Heart right ventricle (tissue), 16 donors: ENCODE measurements at places on chromosomes 2 and 18. TPM values are rescaled to one million over a fixed set of nuclear protein-coding genes. Genes with fewer than 3 reads are reported as not detected.

DNA sequence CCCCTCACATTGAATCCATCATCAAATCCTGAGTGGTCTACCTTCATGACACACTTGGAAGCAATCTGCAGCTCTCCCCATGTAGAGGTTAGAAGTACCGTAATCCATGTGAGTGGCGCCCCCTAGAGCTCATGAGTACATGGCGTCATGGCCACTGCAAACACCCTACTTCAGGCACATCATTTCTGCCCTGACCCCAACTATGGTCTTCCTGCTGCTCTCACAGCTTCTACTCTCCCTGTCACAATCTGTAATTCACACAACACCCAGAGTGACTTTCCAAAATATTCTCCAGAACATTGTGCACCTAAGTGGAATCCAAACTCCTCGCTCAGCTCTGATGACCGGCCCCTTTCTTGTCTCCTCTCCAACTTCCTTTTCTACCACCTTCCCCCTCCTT lies 141.9 kb downstream of the ANKRD44 start:
- peak; percentile 46 for DNase-seq

DNA sequence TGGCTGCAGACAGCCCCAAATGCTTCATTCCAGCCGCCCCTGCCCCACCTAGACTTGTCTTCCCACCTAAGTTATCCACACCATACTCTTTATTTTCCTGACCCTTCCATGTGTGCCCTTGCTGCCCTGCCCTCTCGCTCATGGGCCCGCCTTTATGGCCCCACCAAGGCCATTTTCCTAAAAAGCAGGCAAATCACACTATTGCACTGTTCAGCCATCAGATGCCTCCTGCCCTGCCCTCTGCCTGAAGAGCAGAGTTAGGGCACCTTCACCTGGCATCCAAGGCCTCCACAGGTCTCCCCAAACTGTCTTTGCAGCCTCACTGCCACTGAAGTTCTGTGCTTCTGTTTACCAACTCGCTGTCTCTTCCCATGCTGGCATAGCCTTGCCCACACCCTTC lies 496.7 kb downstream of the EIPR1 start:
- DNase-seq: no peak

DNA sequence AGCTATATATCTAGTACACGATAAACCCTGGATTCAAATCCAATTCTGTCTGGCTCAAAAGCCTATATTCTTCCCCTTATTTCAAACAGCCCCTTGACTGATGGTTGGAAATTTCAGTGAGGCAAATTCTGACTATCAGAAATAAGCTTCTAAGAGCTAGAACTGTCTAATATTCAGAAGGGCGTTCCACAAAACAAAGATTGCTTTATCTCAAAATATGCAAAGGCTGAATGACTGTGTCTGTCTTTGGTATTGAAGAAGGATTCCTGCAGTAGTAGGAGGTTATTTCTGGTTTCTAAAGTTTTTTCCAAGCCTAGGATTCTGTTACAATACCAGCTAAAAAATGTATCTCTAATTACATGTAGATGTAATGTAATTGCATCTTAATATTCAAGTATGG lies 31.1 kb downstream of the DRC1 start:
- DNase-seq: no peak

DNA sequence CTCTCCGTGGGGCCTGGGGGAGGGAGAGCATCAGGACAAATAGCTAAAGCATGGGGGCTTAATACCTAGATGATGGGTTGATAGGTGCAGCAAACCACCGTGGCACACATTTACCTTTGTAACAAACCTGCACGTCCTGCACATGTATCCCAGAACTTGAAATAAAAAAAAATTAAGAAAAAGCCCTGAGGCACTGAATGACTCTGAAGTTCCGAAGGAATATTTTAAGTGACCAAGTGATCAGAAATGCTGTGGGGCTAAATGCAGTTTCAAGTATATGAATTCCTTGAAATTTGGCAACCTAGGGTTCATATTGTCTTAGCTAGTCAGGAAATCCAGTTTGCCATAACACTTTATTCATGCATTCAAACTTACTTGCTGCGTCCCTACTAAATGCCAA lies 127.5 kb downstream of the MC4R start:
- no peak for DNase-seq

DNA sequence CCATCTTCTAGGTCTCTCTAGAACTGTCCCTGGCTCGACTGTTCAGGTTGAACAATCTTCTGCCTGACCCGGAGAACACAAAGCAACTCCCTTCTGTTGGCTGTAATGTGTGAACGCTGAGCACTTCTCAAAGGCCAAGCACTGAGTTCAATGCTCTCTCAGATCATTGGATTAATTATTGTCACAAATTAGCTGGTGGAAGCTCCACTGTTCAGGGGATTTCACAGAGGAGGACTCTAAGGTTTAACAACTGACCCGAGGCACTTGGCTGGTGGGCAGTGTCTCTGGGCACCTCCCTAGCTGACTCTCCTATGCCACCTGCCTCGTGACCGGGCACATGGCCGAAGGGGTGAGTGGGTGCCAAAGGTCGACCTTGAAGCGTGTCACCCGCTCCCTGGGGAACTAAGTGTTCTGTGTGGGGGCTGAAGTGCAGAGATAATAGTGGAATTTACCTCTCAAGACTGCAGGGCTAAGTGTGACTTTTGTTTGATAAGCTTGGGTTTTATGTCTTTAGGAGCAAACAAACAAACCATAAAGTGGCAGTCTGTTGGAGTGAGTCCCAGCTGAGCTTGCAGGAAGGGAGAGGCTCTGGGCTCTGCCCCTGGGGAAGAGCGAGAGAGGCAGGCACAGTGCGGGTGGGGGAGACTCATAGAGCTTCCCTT lies 64.8 kb downstream of the BCL2L11 start:
- DNase-seq: peak; percentile 25

DNA sequence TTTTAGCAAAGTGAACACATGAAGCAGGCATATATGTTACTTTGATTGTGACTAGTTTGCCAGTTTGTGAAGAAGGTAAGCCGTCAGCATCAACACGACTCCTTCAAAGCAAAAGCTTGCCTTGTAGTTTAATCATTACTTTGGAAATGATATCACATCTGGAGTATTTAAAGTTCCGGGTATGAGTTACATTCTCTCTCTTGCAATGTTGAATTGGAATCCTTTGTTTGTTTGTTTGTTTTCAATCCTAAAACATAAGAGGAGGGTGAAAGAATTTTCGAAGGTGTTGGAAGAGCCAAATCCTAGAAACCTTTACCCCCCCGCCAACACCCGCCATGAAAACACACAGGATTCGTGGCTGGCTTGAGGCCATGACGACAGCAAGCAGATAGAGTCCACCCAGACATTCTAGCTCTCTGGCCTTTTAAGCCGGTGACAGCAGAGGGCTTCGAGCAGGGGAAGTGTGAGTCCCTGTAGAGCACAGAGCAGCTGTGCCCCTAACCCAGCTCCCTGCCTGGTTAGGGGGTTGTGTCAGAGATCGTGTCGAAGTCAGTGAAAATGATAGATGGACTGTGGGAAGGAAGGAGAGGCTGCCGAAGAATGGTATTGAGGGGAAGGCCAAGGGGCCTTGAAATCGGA lies 103.8 kb upstream of the SMIM21 start:
- no peak for DNase-seq

GRCh38 chr2:44833171-44834069 lies 108.1 kb upstream of the SIX3 start:
- DNase-seq: no peak

- no peak for DNase-seq
Observed at GRCh38 chr2:105877945-105878344, 133.2 kb downstream of the NCK2 start.

DNA sequence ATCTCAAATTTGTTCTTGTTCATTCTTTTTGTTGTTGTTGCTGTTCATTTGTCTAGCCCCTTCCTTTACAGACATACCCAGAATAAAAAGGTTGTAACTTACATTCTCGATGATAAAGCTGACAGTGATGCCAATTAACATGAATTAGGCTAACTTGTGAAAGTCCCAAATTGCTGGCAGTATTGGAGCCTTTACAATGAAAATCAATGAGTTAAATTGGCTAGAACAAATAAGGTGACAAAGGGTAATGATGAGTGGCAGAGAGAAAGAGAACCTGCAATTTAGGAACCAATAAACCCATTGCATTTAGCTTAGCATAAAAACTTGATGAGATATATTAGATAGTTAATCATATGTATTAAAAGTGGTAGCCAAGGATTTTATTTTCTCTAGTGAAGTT lies 521.0 kb downstream of the ADCYAP1 start:
- DNase-seq: no peak

GRCh38 chr2:146489386-146489785 lies 1355.4 kb upstream of the ACVR2A start:
- DNase-seq: no peak

- no peak for DNase-seq
Observed at GRCh38 chr18:49025426-49025766, 74.6 kb upstream of the SMAD7 start.

GRCh38 chr2:233185963-233186362 lies 65.5 kb upstream of the ATG16L1 start:
- DNase-seq: no peak

DNA sequence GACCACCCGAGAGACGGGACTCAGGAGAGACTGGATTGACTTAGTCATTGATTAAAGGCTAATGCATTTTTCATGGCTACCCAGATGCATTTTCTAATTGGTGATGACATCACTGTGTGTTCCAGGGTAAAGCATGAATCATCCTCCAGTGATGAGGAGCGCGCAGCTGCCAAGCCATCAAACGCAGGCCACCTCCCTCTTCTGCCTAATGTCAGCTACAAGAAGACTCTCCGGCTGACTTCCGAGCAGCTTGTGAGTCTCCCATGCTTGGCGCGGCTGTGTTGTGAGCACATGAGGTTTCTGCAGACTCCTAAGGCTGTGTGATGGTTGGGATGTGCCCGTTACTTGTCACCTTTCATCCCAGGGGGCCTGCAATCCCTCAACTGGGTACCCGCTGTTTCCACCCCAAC lies 56.4 kb downstream of the LPIN1 start:
- no peak for DNase-seq

EFEMP1 gene
- polyA plus RNA-seq: 15.7 TPM

CRYGC gene
- polyA plus RNA-seq: not detected

OTOS gene
- not detected for polyA plus RNA-seq

SULT1C2 gene
- not detected for polyA plus RNA-seq

EIF5B gene
- polyA plus RNA-seq: 75.1 TPM
